ENCODE measurements at places on chromosomes 2 and 18. TPM values are rescaled to one million over a fixed set of nuclear protein-coding genes. Genes with fewer than 3 reads are reported as not detected.

DNA sequence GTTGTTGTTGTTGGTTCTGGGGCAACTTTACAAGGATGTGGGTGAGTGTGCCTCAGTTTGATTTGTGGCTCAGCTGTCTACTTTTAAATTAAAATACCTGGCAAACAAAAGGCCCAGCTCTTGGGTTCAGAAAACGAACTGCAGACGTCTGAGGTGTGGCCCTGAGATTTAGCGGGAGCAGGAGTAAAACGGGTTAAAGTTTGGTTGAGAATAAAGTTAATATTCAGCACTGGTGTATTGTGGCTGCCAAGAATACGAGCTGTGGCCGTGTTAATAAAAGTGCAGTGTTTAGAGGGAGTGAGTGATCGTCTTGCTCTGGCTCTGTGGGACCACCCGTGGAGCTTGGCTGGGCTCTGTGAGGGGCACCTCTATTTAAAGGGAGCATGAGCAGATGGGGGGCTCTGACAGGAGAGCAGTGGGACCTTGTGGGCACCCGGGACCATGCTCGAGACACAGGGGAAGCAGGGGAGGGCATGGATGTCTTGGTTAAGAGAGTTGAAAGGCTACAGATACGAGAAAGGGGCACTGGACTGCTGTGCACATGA, 80.3 kb downstream of the VAPA start:
- DNase-seq, result no peak

GRCh38 chr2:205905576-205905975, 180.4 kb downstream of the INO80D start:
- no peak for DNase-seq

DNA sequence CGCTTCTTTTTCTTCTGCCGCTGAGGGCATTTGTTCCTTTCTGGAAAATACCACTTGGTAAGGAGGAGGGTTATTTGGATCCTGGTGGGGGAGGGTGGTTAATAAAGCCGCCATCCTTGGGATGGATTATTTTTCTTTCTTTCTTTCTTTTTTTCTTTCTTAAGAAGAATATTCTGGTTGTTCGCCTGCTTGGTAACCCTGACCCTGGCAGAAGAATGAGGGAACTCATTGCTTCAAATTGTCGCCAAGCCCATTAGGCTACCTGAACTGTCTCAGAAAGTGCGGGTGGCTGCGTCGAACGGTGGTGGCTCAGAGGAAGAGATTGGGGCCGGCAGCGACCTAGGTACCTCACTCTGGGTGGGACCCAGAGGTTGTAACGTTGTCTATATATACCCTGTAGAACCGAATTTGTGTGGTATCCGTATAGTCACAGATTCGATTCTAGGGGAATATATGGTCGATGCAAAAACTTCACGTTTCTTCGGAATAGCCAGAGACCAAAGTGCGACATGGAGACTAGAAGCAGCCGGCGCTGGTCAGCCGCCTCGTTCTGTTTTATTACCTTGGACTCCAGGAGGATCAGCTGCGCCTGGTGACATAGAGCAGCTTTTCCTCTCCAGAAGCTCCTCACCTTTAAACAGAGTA, 1.3 kb upstream of the HOXD4 start:
- peak; percentile 42 for DNase-seq

- no peak for DNase-seq
Measured at GRCh38 chr2:31097962-31098613, 40.2 kb downstream of the GALNT14 start.

- no peak for DNase-seq
Measured at GRCh38 chr2:224948005-224948404, 94.3 kb downstream of the DOCK10 start.

GRCh38 chr2:9488583-9489547, 14.5 kb downstream of the IAH1 start:
- DNase-seq, result no peak

DNA sequence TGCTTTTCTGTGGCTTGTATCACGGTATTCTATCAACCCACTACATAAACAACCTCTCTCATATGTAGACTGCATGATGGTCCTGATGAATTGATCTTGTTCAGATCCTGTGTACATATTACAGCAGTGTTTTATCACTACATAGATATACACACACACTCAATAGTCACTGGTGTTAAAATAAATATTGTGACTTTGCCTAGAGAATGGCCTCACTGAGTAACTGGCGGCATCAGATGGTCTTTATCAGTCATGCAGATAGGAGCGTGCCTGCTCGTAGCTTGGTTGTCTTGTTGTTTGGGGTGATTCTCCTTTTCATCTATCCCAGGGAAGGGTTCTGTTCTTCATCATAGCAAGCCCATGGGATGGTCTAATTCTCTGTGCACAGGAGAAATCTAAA, 18.4 kb upstream of the CTAGE1 start:
- DNase-seq, result no peak

- DNase-seq, result no peak
Measured at GRCh38 chr2:25505622-25506021, 163.9 kb upstream of the DNMT3A start.

- DNase-seq, result no peak
Measured at GRCh38 chr2:63424329-63425078, 163.8 kb downstream of the WDPCP start.

GRCh38 chr2:5617358-5617757, 74.8 kb upstream of the SOX11 start:
- no peak for DNase-seq

GRCh38 chr18:33735428-33735827, 157.4 kb downstream of the ASXL3 start:
- no peak for DNase-seq

DNA sequence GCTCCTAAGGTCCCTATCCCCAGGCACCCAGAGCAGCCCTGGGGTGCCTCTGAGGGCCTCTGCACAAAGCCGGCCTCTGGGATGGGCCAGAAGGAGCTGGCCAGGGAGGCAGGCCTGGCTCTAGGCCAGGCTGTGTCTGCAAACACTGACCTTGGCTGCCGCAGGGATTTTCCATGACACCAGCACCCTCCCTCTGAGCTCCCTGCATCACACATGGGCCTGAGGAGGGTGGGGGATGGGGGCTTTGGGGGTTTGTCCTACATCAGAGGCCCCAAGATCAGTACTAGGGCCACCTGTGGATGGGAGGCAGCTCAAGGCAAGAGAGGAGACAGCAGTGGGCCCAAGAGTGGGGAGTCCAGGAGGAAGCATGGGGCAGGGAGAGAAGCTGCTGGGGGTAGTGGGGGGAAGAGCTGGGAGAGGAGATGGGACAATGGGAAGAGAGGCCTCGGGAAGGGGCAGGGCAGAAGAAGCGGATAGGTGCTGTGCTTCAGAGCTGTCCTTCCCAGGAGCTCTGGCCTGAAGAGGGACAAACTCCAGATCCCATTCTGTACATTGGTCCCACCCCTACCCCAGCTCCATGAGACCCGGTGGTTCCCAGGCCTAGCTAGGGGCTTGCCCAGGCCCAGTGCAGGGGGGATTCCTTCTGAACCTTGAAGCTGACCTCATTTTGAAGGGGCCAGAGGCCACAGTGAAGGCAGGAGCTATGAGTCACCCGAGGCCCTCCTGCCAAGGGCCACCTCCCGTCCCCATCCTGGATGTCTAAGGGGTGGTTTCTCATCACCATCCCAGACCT, 28.0 kb downstream of the KCNK3 start:
- DNase-seq, result peak; percentile 98

DNA sequence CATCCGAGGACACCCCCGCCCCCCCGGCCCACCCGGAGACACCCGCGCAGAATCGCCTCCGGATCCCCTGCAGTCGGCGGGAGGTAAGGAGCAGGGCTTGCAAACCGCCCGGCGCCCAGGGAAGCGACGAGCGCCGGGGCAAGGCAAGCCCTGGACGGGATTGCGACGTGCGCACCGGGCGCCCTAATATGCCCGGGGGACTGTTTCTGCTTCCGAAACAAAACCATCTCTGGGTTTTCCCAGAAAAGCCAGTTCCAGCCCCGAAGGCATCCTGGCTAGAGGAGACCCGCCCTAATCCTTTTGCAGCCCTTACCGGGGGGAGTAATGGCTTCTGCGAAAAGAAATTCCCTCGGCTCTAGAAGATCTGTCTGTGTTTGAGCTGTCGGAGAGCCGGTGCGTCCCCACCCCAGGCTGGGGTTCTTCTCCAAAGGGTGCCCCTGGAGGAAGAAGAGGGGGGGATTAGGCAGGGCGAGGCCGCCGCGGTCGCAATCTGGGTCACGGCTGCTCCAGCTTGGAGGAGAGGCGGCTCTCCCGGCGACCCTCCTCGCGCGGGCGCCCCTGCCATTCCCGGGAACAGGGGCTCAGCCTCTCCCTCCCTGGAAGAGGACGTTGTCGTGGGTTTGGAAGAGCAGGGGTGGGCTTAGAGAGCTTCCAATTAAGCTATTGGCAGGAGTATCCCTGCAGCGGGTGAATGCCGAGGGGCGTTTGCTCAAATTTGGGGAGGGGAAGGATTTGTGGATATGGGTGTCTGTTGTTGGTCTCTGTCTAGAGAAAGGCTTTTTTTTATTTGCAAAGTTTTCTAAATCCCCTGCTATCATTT, 521 bp downstream of the MYCN start:
- no peak for DNase-seq

DNA sequence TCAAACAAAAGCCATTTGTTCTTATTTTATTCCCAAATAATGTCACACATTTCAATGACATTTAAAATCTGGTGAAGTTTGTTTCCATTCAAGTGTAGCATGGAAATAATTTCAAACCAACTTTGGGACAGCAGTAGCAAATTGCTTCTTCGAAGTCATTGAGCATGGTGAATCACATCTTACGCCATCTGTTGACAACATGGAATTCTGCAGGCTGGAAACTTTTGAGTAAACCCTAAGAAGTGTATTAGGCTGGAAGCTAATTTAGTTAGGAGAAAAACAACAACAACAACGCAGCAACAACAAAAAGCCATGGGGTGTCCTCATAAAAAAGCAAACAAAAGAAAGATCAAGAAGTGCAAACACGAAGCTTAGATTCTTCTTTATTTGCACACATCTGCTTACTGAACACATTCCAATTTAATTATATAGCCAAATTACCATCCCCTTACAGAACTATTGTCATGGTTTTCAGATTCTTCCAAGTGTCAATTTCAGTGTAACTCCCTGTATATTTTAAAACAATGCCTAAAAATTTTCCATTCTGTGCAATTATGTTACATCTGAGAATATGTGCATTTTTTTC, 659.0 kb upstream of the CDH7 start:
- peak; percentile 15 for DNase-seq

DNA sequence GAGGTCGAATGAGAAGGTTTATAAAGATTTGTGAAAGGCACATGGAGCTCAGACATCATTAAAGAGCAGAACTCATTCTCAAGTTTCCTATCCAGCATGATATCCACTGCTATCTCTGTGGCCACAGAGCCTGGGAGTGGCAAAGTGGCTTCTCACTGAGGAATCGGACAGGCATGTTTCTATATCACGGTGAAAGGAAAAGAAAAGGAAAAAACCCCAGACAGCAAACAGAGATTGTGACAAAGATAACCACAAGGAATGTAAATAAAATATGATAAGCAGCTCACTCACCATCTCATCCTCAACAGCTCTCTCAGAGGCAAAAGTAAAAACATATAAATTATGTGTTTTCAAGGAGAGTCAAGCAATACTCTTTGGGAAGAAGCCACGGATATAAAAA, 2.5 kb downstream of the PID1 start:
- DNase-seq, result no peak

- no peak for DNase-seq
Measured at GRCh38 chr2:214311031-214311533, 99.8 kb upstream of the VWC2L start.

GRCh38 chr2:221571025-221571550, 1.0 kb downstream of the EPHA4 start:
- DNase-seq, result peak; percentile 21

DNA sequence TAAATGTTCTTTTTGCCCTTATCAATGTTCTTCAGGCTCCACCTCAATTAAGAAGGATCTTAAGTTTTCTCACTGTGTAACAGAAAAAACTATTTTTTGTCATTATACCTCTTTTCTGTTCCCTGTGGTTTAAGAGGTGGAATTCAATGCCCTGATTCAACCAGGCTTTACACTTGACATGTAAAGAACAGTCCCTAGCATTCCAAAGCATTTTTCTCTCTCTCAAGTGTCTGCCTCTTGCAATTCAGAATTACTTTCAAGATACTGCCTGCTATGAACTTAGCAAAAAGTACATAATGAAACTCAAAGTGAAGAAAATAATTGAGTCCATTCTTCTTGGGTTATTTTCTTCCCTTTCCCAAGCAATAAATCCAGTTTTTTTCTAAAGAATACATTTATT, 160.6 kb upstream of the NOL4 start:
- no peak for DNase-seq

GRCh38 chr2:158796652-158797051, 1.5 kb downstream of the DAPL1 start:
- DNase-seq, result no peak

DNA sequence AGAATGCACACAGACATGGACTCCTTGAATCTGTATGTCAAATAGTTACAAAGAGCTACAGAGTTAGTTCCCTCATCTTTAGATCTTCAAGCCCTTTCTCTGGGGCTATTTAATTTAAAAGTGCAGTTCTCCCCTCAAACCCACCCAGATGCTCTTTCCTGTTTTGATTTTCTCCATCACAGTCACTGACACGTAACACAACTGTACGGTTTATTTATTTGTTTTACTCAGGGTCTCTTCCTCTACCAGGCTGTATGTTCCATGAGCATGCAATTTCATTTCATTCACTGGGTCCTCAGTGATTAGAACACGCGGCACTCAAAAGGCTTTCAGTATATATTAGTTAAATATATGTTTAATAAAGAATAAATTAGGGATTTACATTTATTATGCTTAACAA, 94.7 kb downstream of the DOCK10 start:
- no peak for DNase-seq

DNA sequence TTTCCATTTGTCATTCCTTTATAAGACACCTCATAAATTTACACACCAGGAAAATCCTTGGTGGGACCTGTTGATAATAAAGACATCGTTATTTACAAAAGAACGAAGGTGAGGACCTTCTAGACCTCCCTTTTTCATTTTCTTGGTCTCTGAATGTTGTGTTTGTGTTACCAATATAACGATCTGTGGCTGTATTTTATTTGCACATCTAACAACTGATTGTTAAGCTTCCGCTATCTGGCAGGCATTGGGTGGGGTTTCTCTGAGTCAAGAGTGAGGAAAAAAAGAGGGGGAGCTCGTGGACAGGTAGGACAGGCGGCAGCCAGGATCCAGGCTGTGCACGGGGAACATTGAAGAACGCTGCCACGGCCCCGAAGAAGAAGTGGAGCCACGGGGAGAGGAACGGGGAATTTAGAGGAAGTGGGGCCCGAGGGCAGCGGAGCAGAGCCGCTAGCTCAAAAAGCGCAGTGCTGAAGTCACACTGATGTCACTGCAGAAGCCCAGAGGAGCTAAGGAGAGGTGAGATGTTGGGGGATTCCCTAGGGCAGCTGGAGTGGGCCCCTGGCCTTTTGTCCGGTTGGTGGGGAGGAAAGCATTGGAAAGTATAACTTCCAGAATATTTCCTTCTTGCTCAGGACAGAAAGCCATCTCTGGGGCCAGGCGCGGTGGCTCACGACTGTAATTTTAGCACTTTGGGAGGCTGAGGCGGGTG, 20.9 kb upstream of the DNMT3A start:
- DNase-seq, result peak; percentile 35

- DNase-seq, result no peak
Measured at GRCh38 chr2:189350540-189351209, 90.6 kb upstream of the WDR75 start.

SCLY gene
- 2.4 TPM for total RNA-seq

LCT gene
- not detected for total RNA-seq

UGT1A3 gene
- not detected for total RNA-seq

TRIM43B gene
- not detected for total RNA-seq

TTN gene
- total RNA-seq, result 45.2 TPM

PKDCC gene
- 71.0 TPM for total RNA-seq

NR4A2 gene
- total RNA-seq, result 2.5 TPM

SLC35F5 gene
- 178 TPM for total RNA-seq

CIB4 gene
- total RNA-seq, result not detected

CXCR1 gene
- total RNA-seq, result 0.14 TPM

NEB gene
- 3.8 TPM for total RNA-seq

HOXD10 gene
- not detected for total RNA-seq

SIX2 gene
- 0.14 TPM for total RNA-seq

Data from adrenal gland (tissue), 19 donors.